Stimulated activated CD4-positive, alpha-beta T cell treated with anti-CD3 and anti-CD28 coated beads, TNF-alpha, amount 100 ng/mL, for 1 hour (primary cell): ENCODE measurements at places on chromosomes 2 and 18.

- no peak for DNase-seq
These were observed 187.1 kb downstream of the TCF4 start for GRCh38 chr18:55400590-55401541.

GRCh38 chr2:48043746-48044145 lies 137.4 kb upstream of the FBXO11 start:
- no peak for DNase-seq

DNA sequence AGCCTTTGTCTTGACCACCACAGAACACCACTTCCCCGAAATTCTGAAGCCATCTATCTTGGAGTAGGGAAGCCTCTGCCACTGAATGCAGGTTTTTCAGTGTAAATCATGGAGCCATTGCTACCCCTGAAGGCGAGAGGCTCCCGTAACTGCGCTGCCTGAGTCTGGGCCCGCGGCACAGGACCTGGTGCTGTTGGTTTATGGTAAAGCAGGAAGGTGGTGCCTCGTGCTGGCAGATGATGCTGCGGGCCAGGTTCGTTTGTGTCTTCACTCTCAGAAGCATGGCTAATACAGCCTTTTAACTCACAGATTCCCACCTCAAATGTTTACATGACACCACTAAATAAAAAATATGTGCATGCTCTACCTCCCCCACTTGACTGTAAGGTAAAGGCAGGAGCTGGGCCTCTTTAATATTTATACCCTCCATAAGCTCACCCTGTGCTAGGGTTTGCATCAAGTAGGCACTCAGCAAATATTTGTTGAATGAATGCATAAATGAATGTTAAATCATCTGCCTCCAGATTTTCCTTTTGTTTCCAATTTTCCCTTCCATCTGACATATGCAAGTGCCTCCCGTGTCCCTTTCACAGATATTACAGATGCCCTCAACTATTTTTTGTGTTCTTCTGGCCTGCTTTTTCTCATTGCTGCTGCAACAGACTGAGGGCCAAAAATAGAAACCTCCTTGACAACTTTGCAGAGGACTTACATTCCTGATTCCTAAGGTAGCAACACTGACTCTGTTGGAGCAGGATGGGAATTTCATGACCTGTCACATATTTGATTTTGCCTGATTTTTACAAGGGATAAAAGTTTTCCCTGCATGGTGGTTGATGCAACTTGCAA lies 83.5 kb upstream of the CPO start:
- DNase-seq = no peak

- DNase-seq = peak; percentile 73
These were observed 2.4 kb upstream of the PROC start for GRCh38 chr2:127415593-127416505.

- DNase-seq = no peak
These were observed 167.6 kb downstream of the VWC2L start for GRCh38 chr2:214578442-214578841.

DNA sequence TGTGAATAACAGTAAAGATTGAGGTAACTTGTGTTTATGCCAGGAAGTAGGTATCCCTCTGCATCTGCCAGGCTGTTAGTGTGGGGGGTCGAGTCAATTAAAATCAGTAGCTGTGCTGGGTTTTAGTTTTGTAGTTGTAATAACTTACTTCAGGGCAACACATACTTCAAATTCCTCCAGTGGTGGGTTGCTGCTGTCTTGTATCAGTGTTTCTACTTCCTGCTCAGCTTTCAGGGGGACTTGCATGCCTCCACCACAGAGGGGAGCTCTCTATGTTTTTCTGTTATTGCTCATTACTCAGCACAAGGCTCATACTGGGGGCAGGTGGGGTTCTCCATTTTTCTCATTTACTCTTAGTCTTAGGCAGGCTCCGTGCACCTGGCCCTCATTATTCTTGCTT lies 136.8 kb downstream of the CAPN13 start:
- no peak for DNase-seq

DNA sequence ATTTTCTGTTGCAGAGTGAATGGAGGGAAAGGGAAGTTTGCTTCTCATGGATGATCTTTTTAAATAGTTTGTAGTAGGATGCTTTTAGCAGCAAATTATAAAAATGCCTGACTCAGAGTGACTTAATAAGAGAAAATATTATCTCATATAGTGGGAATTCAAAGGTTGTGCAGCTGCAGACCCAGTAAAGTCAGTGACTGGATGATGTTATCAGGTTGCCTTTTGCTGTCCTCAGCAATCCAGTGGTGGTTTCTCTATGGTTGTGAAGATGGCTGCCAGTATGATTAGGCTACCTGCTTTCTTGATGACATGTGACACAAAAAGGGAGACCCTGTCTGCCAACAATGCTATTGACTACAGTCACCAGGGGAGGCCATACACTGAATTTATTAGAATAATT lies 184.8 kb downstream of the DIS3L2 start:
- DNase-seq = no peak

DNA sequence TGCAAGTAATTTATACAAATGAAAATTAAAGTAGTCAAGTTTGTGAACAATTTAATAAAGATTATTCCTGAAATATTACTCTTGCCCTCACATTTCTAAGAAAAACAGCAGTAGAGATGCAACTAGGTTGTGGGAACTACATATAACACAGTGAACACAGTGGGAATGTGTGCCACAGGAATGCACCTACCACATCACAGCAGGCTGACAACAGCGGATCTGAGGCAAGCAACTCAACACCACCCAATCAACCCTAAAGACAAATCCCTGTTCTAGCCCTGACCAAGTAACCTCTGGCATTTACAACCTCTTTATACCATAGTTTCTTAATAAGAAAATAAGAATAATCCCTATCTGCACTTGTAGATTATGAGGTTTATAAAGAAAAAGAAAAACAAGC lies 23.4 kb downstream of the MBOAT2 start:
- DNase-seq = no peak

DNA sequence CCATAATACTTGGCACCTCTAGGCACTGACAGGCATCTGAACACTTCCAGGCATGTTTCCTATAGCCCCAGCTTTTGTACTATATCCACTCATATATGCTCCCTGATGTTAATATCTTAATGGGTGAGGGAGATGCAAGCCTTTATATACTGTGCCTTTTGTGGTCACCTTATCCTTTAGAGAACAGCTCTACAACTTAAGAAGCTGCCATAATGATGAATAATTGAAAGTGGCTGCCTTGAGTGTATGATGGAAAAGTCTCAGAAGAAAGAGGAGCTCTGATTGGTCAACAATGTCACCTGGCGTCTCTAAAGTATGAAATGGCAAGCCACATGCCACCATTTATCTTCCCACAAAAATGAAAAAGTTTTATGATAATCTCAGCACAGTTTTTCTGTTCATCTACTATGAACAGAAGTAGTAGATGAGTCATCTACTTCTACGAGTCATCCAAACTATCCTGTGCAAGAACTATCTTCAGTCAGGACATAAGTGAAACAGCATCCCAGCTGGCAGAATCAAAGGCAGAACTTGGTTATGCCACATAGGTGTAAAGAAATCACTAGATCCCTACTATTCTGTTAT lies 997.9 kb upstream of the CELF4 start:
- DNase-seq = no peak

DNA sequence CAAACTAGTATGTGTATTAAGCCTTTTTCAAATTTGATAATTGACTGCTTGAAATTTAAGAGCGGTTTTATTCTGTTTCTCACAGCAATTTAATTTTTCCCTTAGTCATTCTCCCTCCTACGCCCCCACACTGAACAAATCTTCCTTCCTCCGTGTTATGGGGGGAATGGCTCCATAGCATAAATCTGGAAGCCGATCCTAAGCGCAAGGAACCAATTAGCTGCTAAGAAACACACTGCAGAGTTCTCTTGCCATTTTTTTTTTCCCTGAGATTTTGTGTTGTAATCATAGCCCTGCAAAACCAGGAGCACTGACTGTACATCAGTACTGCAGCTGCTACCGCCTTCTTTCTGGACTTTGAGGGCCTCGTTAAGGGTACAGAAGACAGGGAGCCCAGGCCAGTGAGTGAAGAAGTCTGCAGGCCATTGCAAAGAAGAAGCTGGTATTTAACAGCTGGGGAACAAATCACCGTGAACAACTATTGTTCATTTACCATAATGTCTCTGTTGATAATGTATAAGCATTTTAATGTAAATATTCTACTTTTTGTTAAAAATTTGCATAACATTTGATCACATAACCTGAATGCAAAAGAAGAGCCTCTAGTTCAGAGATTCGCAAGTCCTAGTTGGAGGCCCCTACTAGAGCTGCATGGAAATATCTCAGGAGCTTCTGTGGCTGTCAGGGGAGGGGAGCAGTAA lies 264.0 kb downstream of the LRATD1 start:
- no peak for DNase-seq

- no peak for DNase-seq
These were observed 15.9 kb upstream of the TGFA start for GRCh38 chr2:70569559-70569958.

DNA sequence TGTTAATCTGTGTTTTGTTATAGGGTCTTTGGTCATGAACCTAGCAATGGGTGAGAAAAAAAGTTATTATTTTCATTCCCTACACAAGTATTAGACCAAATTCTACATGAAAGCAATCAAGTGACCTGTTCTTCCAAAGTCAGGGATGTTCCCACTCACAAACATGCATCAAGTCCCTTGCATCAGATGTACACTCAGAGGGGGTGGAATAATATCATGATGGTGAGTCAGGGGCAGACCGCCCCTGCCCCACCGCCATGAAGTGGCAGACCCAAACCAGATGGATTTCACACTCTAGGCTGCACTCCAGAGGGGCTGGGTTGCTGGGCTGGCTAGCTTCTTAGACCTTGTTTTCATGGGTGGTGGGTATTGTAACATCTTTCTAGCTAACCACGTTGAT lies 91.4 kb downstream of the ACAA2 start:
- DNase-seq = no peak

GRCh38 chr2:223215254-223215516 lies 163.2 kb downstream of the KCNE4 start:
- no peak for DNase-seq

- DNase-seq = no peak
These were observed 87.8 kb downstream of the KCTD18 start for GRCh38 chr2:200422071-200422470.

GRCh38 chr2:55718165-55719008 lies 24.7 kb upstream of the PNPT1 start:
- DNase-seq = no peak

- no peak for DNase-seq
These were observed 76.7 kb downstream of the MRPS9 start for GRCh38 chr2:105114551-105114950.

DNA sequence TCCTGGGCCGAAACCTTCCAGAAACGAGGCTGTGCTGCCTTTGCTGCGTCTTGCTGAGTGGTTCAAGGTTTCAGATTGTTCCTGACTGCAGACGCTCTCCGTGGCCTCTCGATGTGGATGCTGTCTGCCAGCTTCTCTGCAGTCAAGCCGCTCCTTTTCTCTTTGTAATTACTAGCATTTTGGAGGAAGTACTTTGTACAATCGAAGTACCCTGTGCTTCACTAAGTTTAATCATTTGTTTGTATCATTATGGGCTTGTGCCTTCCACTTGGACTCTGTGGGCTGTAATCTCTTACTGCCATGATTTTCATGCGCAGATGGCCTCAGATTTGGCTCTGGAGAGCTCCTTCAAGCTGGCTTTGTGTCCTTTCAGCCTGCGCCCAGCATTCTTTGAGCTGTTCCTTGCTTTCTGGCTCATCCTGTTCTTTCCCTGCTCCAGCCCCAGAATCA lies 49.3 kb downstream of the TRAF3IP1 start:
- DNase-seq = no peak

GRCh38 chr2:191629976-191630712 lies 47.8 kb upstream of the NABP1 start:
- no peak for DNase-seq

DNA sequence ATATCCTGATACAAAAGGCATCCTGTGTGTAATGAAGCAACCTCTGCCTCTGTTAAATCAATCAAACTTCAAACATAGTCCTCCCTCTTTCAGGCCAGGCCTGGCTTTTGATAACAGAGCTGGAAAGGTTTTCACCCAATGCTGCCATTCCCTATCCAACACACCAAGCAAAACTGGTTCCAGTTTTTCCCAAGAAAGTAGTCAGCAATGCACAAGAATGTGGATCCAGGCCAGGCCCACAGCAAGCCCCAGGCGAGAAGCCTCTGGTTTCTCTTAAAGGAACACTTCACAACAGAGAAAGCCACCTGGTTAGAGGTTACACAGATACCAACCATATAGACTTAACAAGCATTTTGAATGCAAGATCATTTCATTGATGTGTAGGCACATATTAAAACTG lies 49.2 kb upstream of the CCDC150 start:
- DNase-seq = no peak

- DNase-seq = peak; percentile 82
These were observed 133.4 kb downstream of the HDAC4 start for GRCh38 chr2:239267288-239267951.

DNA sequence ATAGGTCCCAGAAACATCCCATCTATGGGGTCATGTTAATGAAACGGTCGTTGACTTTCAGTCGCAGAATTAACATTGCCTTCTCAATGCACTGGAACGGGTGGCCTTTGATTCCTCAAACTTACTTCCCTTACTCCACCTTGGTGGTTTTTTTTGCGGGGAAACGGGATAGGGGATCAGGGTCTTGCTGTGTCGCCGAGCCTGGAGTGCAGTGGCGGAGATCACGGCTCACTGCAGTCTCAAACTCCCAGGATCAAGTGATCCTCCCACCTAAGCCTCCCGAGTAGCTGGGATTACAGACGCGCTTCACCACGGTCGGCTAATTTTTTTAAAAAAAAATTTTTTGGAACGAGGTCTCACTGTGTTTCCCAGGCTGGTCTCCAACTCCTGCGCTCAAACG lies 754 bp downstream of the ATG16L1 start:
- no peak for DNase-seq

DNA sequence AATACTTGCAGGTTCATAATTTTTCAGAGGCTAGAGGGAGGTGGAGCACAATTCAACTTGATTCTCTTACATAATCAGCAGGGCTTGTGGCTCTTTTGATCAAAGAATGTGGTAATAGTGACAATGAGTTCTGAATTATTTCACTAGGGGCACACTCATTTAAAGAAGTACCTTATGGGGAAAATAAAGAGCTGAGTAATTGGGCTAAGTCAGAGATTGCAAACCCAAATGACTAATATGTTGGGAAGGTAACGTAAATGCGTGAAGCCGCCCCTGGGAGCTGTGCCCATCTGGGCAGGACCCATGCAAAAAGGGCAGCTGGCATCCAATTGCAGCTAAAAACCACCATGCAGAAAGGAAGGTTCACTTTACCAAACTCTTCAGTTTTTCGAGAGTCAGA lies 35.3 kb downstream of the NCKAP5 start:
- DNase-seq = no peak

DNA sequence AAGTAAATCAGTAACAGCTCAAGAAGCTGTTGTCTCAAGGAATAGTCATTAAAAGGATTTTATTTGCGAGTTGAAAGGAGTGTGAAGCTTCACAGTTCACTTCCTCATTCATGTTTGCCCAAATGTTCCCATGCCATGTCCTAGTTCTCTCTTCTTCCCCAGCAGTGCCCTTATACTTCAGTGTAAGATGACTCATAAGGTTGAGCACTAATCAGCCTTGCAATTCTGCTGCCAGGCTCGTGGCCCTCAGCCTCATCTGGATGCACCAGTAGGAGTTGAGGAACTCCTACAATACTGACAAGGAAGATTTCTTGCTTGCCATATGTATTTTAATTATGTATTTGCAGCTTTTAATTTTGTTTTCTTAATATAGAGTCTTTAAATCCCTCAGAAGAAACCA lies 1980.4 kb downstream of the SUCLG1 start:
- no peak for DNase-seq

GRCh38 chr18:79491081-79491551 lies 95.4 kb downstream of the NFATC1 start:
- DNase-seq = no peak

- no peak for DNase-seq
These were observed 180.2 kb downstream of the LTBP1 start for GRCh38 chr2:33126958-33127357.

GRCh38 chr2:101803945-101804696 lies 106.6 kb downstream of the MAP4K4 start:
- DNase-seq = no peak
